ENCODE measurements at places on chromosomes 4 and X.
A peak's percentile ranks its signal among the peaks of the same experiment; 100 is the strongest.

GRCh38 chrX:13533726-13534125 is 35.7 kb upstream of the EGFL6 start:
- no peak for DNase-seq

GRCh38 chrX:43405191-43405590 is 250.9 kb upstream of the MAOA start:
- DNase-seq, result no peak

DNA sequence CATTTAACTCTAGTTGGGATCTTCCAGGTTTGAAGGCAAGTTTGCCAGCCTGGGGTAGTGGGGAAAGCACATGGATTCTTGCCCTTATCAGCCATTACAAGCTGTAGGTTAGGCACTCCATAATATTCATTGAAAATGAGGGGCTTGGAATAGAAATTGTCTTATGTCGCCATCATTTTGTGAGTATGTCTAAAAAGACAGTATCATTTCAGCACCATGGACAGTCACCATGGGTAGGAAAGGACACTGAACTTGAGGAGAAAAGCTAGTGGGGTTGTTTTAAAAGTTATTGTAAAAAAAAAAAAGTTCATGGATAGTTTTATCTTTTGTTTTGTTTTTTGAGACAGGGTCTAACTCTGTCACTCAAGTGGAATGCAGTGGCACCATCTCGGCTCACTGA is 356.1 kb downstream of the HNRNPD start:
- no peak for DNase-seq

DNA sequence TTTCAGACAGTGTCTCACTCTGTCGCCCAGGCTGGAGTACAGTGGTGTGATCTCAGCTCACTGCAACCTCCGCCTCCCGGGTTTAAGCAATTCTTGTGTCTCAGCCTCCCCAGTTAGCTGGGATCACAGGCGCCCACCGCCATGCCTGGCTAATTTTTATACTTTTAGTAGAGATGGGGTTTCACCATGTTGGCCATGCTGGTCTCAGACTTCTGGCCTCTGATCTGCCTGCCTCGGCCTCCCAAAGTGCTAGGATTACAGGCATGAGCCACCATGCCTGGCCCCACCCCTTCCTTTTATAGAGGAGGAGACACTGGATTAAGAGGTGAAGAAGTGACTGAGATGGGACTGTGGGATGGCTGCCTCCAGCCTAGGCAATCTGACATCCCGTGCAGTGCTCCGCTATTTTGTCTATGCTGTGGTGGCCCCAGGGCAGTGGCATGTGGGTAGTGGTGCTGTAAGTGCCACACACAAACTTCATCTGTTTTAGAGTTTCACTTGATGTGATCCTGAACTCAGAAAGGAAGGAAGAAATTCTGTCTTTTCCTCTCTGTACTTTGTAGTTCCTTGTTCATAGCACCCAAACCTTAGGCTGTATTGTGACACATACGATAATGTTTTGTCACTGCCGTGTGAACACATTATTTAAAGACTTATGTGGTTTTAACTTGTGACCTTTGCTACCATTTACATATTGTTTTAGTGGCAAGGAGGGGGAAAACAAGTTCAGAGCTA is 48.9 kb downstream of the FNIP2 start:
- DNase-seq, result no peak

DNA sequence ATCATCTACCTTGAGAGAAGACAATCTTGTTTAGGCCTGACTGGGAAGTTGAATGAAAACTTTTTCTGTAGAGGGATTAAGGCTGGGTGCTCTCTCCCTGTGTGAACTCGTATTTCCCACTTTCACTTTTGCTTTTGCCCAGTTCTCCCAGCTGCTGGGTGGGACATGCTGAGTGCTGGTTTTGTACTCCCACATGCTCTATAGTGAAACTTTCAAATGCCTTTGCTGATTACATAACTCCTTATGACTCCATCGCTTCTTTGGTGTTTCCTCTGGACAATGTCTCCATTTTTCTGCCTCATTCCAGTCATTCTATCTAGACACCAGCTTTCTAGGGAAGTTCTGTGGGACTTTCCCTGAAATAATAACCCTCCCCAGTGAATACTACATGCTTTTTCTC is 100.5 kb downstream of the CLNK start:
- DNase-seq, result peak; percentile 25

GRCh38 chrX:1535241-1536041 is 1.5 kb downstream of the P2RY8 start:
- no peak for DNase-seq

GRCh38 chr4:26590639-26591038 is 6.8 kb downstream of the TBC1D19 start:
- DNase-seq, result no peak

DNA sequence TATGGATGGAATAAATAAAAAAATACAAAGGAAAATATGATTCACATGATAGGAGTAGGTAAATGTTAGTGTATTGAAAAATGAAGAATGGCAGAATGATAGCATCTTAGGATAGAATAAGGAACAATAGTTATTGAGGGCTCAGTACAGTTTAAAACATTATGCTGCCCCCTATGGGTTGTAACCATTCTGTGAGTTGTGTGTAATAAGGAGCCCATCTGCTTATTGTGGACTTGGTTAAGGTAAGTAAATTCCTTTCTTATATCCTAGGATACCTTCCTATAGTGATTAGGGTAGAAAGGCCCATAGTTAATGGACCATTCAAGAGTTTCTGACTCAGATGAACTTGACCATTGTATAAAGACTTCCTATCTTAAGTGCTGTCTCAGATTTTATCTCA is 195.8 kb downstream of the PDHA2 start:
- DNase-seq, result no peak

DNA sequence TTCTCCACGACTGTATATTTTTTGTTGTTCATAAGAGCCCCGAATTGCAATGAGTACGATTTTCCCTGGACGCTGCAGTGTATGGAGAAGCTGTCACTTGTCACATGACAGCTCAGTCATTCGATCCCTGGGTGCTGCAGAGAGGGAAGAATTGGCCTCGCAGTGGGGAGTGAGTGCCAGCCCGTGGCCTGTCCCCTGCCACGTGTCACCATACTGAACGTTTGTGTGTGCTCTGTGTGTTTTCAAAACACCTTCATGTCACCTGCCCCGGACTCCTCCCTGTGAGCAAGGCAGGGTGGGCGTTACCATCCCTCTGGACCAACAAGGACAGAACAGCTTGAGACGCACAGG is 77.9 kb downstream of the TBL1X start:
- no peak for DNase-seq

- no peak for DNase-seq
Observed at GRCh38 chr4:2963966-2964471, 648 bp downstream of the GRK4 start.

DNA sequence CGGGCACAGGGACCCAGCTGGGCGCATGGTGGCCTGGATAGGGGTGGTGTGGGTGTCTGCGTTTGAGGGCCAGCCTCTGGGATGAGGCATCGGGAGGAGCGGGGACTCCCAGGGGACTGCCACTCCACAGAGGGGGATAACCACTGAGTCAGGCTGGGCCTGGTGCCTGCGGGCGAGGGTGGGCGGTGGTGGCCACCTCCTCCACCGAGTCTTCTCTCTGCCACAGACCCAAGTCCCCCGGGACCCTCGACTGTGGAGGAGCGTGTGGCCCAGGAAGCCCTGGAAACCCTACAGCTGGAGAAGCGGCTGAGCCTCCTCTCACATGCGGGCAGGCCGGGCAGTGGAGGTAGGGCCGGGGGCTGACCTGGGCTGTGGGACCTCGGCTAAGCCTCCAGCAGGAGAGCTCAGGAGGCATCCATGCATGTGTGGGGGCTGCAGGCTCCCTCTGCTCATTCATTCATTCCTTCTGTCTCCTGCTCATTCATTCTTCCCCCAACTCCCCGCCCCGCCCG is 26.4 kb downstream of the DOK7 start:
- no peak for DNase-seq

GRCh38 chr4:7183780-7184460 is 8.4 kb upstream of the SORCS2 start:
- DNase-seq, result no peak

DNA sequence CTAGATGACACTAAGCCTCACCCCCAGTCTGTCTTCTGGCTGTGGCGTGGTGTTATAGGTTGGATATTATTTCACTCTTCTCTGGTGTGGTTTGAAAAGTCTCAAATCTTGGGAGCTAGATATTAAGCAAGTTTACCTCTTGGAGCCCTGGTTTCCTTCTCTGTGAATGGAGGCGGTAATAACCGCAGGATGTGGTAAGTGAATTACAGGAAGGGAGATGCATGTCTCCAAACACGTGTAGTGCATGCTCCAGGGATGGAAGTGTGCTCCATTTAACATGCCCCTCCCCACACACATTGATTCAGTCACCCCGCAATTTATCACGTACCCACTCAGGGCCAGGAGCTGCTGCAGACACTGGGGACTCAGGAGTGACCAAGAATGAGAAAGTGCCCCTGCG is 4.9 kb downstream of the ZNF275 start:
- no peak for DNase-seq

DNA sequence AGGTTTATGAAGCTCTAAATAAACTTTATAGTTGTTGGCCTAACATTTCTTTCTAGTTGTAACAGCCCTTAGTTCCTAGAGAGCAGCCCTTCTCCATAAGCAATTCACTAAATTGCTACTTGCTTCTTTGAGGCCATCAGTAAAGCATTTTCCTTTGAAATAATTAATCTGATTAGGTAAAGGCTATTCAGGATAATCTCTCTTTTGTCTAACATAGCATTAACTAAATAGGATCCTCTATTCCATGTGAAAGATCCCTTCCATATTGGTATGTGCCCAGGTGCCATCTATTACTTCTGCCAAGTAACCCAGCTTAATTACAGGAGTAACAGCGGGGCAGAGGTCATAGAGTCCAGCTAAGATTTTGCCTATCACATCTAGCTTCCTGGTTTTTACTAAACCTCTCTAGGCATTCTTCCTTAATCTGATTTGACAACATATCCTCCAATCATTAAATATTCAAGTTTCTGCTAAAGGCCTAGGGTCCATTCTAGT is 1408.0 kb downstream of the PCDH18 start:
- DNase-seq, result no peak

All from AG09309 (cell line).